ENCODE measurements at places on chromosomes 11 and 22. TPM values are rescaled to one million over a fixed set of nuclear protein-coding genes. Genes with fewer than 3 reads are reported as not detected.

Gene TNNI2
- total RNA-seq, result not detected

Gene OTOG
- total RNA-seq, result not detected

Gene ACTN3
- total RNA-seq, result not detected

Gene SPDYC
- not detected for total RNA-seq

Gene TUBA8
- not detected for total RNA-seq

Gene C11orf65
- 0.23 TPM for total RNA-seq

Gene MOB2
- total RNA-seq, result 32.6 TPM

Gene MICAL3
- total RNA-seq, result 27.7 TPM

Gene ATG16L2
- 10.6 TPM for total RNA-seq

Gene ACRV1
- not detected for total RNA-seq

Gene SLN
- not detected for total RNA-seq

Gene OVOL1
- 0.91 TPM for total RNA-seq

Gene NLRX1
- total RNA-seq, result 13.6 TPM

Gene RAPSN
- total RNA-seq, result not detected

Gene SAAL1
- total RNA-seq, result 26.0 TPM
